Memory B cell (primary cell): ENCODE measurements at places on chromosomes 1 and 21.
A peak's percentile ranks its signal among the peaks of the same experiment; 100 is the strongest.

GRCh38 chr1:175504875-175505555, 238.4 kb downstream of the TNR start:
- DNase-seq = no peak

DNA sequence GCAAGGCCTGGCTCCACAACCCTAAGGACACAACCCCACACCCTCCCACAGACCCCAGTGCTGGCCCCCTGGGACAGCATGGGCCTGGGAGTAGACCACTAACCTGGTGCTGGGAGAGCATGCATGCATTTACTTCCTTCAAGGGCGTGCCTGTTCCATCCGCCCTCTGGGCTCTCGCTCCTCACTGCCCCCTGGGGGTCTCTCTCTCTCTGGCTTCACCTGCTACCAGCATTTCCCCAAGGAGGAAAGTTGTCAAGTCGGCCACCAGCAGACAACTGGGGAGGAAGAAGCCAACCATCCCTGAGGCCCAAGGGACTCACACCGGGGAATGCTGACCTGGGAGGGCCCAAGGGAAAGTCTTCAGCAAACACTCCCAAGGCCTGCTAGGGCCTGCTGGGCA, 6.5 kb downstream of the LRP8 start:
- DNase-seq = no peak

GRCh38 chr21:35485364-35485763, 436.3 kb upstream of the RUNX1 start:
- DNase-seq = no peak

DNA sequence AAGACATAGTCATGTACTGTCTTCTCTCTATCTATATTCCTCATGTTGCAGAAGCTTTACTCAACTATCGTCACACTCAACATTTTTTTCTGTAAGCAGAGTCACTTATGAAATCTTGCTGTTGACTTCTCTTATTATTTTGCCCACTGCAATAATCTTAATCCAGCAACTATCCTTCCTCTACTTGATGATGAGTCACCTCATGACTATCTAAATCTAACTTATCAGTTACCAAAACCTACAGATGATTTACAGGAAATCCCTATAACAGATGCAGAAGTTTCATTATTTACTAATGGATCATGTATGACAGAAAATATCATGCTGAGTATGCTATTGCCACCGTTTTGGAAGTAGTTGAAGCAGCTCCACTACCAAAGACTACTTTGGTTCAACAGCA, 378.9 kb downstream of the DUSP10 start:
- no peak for DNase-seq

- no peak for DNase-seq
Measured at GRCh38 chr1:114462341-114462740, 48.7 kb downstream of the TRIM33 start.

DNA sequence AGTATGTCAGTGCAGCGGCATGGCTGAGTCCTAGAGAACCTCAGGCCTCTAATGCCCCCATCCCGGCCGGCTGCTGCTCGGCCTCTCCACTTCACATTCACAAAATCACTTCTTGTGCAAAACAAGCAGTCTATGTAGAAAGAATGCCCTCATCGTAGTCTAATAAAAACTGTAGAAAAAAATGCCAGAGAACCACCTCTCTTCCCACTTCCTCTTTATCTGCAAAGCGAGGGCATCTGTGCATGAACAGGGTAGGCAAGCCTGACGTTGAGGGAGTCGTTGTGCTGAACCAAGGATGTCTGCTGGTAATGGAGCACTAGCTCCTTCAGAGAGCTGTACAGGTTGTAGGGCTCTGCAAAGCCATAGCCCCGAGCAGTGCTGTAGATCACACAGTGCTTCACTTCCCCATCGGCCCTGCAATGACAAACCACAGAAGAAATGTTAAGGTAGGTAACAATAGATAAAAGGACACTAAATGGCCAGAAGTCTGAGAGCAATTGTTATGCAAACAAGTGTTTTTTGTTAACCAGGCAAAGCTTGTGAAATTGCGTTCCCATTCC, 88.9 kb downstream of the PIK3R3 start:
- DNase-seq = peak; percentile 42
